ENCODE measurements at places on chromosomes 11 and 22. TPM values are rescaled to one million over a fixed set of nuclear protein-coding genes. Genes with fewer than 3 reads are reported as not detected.

- DNase-seq, result no peak
- no peak overlapping the region for H3K4me3 ChIP-seq
- H3K4me1 ChIP-seq, result peaks cover 15% of the 10 kb centered on the region
- no peak overlapping the region for H3K27ac ChIP-seq
Observed at GRCh38 chr11:124837491-124837856, 27.8 kb upstream of the ROBO3 start.

GRCh38 chr11:35157814-35158700 lies 19.1 kb downstream of the CD44 start:
- peaks cover 95% of the 10 kb centered on the region for H3K4me1 ChIP-seq
- H3K4me3 ChIP-seq, result no peak overlapping the region
- no peaks in the 10 kb centered on the region for H3K27me3 ChIP-seq
- H3K27ac ChIP-seq, result peak overlapping the region; percentile 97

DNA sequence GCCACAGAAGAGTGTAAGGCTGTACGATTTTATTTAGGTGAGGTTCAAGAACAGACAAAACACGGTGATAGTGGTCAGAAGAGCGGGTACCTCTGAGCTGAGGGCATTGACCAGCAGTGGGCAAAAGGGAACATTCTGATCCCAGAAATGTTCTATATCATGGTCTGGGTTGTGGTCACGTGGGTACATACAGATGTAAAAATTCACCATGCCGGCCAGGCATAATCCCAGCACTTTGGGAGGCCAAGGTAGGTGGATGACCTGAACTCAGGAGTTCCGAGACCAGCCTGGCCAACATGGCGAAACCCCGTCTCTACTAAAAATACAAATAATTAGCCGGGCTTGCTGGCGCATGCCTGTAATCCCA lies 31.1 kb upstream of the GCAT start:
- H3K27ac ChIP-seq, result no peak overlapping the region
- no peaks in the 10 kb centered on the region for H3K27me3 ChIP-seq
- DNase-seq, result no peak
- no peak overlapping the region for H3K4me3 ChIP-seq
- no peaks in the 10 kb centered on the region for H3K4me1 ChIP-seq

The ACRV1 gene
- not detected for total RNA-seq

The MYRF gene
- total RNA-seq, result 0.70 TPM

All from activated naive CD8-positive, alpha-beta T cell treated with anti-CD3 and anti-CD28 coated beads for 36 hours (primary cell).